ENCODE measurements at places on chromosomes 7 and 10.
A peak's percentile ranks its signal among the peaks of the same experiment; 100 is the strongest.

DNA sequence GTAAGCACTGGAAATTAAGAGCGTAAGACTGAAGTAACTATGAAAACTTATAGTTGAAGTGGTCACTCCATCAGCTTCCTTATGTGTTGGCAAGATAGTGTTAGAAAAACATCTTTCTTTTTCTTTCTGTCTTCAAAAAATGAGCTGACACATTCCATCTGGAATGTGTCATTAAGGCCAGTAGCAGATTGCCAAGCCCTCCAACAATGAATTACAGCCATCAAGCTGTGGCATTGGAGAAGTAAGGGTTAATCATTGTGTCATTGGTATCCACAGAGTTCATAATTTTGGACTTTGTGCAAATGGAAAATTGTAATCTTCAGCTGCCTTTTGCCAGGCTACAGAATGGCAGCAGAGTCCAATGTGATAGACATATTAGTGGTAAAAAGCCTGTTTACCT, 926.3 kb downstream of the NRG3 start:
- no peak for DNase-seq

DNA sequence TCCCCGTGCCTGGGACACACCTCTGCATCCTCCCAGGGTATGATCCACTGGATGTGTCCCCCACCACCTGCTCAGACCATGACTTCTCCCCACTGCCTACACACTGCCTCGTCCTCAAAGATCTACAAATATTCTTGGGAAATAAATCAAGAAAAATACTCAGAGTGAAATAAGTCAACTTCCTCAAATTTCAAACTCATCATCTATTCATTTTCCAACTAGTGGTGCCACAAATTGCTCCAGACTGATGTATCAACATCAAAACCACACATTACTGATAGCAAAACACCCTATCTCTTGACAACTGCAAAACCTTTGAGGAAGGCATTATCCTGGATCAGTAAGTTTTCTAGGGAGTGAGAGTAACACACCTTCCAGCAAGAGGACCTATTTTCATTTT, 87.7 kb downstream of the GRB10 start:
- no peak for DNase-seq

DNA sequence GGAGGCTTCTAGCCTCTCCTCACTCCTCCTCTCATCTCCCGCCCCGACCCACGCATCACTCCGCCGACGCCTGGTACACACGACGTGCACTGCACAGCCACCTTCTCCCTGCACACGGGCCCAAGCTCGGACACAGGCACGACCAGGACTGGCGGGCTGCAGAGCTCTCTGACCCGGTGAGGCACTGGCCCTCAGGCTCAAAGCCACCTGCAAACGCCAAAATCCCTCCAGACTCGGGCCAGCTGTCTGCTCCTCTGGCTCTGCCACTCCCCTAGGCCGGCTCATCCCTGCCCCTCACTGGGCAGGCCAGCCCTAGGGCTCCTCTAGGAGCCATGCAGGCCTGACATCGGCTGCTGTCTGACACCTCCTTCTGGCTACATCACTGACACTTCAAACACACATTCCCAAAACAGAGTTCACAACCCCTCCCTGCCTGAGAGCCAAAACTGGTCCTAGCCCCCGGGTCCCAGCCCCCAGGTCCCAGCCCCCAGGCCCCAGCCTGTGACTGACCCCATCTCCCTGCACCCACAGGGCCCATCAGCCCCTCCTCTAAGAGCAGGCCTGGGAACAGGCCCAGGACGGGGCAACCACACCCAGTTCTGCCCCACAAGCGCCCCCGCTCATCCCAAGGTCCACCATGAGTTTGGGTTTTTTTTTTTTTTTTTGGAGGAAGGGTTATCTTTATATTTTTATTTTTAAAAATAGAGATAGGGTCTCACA, 35.1 kb downstream of the MAD1L1 start:
- no peak for DNase-seq

DNA sequence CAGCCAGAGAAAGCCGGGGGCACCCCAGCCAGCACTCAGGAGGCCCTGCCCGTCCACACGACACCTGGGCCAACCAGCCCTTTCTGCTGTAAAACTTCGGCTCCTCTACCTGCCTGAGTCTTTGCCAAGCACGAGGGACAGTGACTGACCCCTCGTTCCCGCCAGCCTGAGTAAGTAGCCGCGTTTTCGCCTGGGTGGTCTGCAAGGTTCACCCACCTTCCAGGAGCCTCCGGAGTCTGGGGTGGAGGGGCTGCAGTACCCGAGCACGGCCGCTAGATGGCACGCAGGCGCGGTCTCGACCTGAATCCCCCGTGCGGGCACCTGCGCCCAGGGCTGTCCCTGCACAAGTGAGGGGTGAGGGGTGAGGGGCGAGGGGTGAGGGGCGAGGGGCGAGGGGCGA, 192.7 kb downstream of the PTPRN2 start:
- DNase-seq, result peak; percentile 65
